ENCODE measurements at places on chromosomes 3 and 15.

- no peak for DNase-seq
Observed at GRCh38 chr15:39854161-39854560, 65.9 kb downstream of the GPR176 start.

DNA sequence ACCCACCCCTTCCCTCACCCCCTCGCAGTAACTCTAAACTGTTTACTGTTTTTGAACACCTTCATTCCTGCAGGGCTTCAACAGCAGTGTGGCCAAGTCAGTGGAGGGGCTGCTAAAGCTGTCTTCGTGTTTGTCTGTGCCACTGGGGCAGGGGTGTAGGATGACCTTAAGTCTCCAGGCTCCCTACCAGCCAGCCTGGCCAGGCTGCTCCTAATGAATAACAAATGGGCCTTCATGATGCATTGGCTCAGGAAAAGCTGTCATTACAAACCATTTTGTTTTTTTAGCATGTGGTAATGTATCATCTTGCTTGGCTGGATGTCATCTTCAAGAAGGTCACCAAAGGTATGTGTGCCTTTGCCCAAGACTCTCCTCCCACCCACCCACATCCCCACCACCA, 372.2 kb upstream of the WNT5A start:
- peak; percentile 3 for DNase-seq

- no peak for DNase-seq
Observed at GRCh38 chr3:83807511-83807910, 1151.3 kb upstream of the CADM2 start.

- no peak for DNase-seq
Observed at GRCh38 chr15:50065279-50065678, 53.8 kb downstream of the ATP8B4 start.

- no peak for DNase-seq
Observed at GRCh38 chr3:63952248-63952594, 40.0 kb upstream of the SCAANT1 start.

DNA sequence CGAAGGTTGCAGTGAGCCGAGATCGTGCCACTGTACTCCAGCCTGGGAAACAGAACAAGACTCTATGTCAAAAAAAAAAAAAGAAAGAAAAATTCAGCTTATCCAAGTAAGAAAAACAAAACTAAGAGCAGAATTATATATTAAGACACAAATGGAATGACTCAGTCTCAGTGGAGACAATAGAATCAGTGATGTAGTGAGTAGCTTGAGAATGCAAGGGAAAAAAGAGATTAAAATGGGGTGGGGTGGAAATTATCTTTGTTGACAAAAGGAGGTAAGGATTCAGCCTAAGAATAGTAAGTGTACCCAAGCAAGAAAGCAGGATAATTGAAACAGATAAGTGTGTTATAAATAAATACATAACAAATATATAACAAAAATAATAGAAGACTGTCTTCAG, 70.7 kb downstream of the BLM start:
- no peak for DNase-seq

DNA sequence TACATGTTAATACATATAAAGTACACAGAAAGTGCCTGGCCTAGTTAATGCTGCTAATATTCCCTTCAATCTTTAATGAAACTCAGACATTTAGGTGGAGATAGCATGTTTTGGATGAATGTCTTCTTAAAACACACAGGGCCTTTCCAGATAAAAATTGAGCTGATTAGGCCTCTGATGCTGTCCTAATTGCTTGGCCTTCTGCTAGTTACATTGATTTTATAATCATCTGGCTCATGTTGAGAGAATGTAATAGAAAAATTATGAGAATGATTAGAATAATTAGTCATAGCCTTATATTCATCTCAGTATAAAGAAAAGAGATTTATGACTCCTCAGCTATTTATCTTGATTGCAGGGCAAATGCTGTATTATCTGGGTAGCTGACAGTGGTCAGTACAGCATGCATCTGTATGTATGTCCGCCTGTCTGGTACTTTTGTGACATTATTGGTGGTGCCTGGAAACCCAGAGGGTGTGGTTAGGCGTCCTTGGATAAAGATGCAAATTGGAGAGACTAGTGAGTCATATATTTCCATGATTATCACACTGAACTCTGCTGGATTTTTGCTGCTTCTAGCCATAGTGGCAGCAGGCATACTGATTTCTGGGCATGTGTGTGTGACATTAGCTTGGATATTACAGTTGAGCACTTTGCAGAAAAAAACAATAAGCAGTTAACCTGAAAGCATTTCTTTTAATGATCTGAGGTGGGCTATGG, 120.8 kb downstream of the FEZF2 start:
- no peak for DNase-seq

GRCh38 chr3:121883507-121883906, 10.7 kb upstream of the SLC15A2 start:
- DNase-seq, result no peak
